ENCODE measurements at places on chromosomes 7 and 10.

GRCh38 chr10:1294748-1295147 lies 238.6 kb downstream of the WDR37 start:
- no peak for DNase-seq

GRCh38 chr10:131436458-131436857 lies 124.9 kb upstream of the TCERG1L start:
- DNase-seq: no peak

DNA sequence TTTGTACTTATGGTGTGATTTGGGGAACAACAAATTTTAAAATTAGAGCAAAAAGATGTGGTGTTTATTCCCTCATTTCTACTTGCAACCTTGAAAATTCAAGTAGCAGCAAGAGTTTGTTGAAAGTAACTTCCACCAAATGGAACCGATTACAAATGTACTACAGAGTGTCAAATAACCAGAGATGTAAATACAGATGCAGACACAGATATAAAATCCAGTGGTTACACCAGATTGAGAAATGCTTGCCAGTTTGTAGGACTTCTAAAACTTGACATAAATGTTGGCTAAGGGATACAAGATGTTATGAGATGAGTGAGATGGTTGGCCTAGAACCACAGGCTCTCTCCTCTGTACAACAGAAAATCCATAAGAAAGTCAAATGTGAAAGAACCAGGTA lies 162.1 kb downstream of the DIP2C start:
- no peak for DNase-seq

- DNase-seq: peak; percentile 73
Observed at GRCh38 chr10:6647811-6648526, 67.9 kb upstream of the PRKCQ start.

DNA sequence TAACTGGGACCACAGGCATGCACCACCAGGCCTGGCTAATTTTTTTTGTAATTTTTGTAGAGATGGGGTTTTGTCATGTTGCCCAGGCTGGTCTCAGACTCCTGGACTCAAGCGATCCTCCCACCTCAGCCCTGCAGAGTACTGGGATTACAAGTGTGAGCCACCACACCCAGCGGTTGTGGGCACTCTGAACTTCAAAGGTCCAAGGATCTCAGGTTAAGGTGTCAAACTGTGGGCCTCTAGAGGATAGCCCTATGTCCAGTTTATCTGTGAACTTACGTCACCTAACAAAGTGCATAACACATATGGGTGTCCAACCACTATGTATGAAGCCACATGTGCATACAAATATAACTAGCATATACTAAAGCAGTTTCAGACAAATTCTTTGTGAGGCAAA lies 3.2 kb upstream of the IL2RA start:
- DNase-seq: no peak

GRCh38 chr10:73650537-73651331 lies 5.1 kb downstream of the SYNPO2L start:
- DNase-seq: no peak

GRCh38 chr7:132066761-132067171 lies 509.5 kb downstream of the PLXNA4 start:
- DNase-seq: no peak

DNA sequence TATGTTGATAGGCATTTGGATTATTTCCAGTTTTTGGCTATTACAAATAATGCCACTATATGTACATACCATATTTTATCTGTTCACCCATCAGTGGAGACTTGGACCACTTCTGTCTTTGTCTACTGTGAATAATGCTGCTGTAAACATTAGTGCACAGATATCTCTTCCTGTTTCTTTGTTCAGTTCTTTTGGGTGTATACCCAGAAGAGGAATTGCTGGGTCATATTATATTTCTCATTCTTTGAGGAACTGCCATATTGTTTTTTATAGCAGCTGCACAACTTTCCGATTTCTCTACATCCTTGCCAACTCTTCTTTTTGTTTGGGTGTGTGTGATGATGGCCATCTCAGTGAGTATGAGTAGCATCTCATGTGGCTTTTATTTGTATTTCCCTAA lies 218.0 kb downstream of the LRMDA start:
- no peak for DNase-seq

- no peak for DNase-seq
Observed at GRCh38 chr7:12927635-12928434, 240.4 kb downstream of the ARL4A start.

GRCh38 chr10:72108830-72109635 lies 20.7 kb upstream of the SPOCK2 start:
- DNase-seq: no peak

GRCh38 chr7:81956520-81956919 lies 186.7 kb upstream of the HGF start:
- no peak for DNase-seq

- no peak for DNase-seq
Observed at GRCh38 chr7:102973096-102973802, 60.4 kb downstream of the LRRC17 start.

DNA sequence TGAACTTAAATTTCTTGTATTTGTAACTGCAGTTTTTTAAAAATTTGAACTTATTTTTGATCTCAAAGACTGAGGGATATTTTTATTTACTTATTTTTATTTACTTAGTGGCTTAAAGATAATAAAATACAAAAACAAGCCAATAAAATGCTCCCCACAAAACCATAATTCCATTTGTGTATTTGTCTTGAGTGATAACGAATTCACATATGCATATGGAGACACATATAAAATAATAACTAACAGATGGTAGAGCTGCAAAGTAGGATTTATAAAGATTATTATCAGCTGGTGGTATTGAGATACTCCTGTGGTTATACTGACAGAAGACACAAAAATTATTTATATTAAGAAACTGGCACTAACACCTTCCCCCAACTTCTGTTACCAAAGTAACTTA lies 90.2 kb upstream of the RPA3 start:
- DNase-seq: no peak

GRCh38 chr10:22023508-22023907 lies 20.0 kb upstream of the DNAJC1 start:
- no peak for DNase-seq

DNA sequence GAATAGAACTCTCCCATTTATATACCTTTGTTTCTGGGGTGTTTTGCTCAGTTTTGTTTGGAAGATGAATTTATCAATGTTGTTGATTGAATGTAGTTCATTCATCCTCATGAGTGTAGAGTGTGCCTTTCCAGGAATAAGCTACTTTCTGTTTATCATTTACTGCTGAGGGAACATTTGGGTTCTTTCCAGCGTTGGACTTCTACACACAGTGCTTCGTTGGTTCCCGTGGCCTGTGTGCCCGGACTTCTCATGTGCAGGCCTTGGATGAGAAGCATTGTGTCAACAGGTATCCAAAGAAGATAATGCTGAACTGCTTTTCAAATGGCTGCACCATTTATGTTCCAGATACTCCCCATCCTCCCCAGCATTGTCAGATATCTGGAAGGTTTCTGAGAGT lies 107.6 kb upstream of the TNS3 start:
- no peak for DNase-seq

- no peak for DNase-seq
Observed at GRCh38 chr10:4649886-4650508, 176.0 kb upstream of the AKR1E2 start.

DNA sequence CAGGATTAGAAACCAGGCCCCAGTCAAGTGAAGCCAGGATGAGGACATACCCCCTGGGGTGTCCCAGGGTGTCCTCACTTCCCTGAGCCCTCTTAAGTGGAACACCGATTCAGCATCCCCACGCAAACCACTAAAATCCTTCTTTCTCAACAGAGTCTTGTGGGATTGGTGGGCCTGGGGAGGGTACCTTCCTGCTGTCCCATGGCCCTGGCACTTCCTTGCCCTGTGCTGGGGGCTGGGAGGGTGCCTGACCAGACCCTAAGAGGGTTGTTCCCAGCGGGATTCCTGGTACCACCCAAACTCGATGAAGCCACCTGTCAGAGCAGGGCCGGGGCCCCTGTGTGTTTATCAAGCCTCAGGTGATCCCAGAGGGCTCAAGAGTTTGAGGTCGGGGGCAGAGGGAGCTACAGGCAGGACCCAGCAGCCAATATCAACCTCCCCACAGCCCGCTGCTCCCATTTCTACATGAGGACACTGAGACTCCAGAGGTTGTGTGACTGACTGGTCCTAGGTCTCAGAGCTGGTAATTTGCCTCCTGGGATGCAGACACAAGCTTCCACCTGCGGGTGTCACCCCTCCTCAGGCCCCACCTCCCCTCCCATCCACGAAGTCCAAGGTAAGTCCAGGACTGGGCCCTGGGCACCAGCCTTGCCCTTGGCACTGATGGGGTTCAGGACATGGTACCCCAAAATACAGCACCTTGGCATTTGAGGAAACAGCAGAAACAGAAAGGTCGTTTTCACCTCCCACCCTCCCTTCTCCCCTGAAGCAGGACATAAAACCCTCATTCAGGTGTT lies 31.4 kb downstream of the OAT start:
- DNase-seq: no peak

GRCh38 chr7:7793921-7794320 lies 75.5 kb upstream of the RPA3 start:
- no peak for DNase-seq

- no peak for DNase-seq
Observed at GRCh38 chr7:140841166-140841715, 83.5 kb downstream of the BRAF start.

DNA sequence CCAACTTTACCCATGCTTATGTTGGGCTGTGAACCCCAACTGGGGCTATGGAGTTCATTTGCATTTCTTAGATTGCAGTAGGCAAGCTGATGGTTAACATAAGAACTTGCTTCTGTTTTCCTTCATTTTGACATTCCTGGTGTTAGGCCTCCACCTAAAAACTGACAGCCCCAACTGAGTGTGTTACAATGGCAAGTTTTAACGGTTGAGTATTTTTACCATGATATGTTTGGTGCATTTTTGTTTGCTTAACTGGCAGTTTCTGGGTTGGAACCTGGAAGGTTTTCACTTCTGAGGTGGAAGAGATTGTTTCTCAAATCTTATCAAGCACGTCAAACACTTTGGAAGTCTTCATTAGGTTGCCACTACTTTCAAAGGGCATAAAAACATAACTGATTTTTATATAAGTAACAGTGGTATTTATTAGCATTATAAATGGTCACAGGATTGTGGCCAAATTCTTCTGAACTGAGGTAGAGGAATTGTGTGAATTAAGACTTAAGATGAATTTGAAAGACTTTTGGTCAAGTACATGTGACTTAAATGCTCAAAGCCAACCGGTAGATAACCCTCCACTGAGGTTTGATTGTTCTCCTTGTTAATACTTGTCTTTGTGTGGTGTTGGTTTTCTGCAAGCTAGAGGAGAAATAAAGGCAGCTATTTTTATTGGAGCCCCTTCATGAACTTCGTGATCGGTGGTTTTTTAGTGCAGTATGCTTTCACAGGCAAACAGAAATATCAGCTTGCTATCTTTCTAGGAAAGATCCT lies 2.8 kb downstream of the BMI1 start:
- no peak for DNase-seq

- no peak for DNase-seq
Observed at GRCh38 chr7:631964-632830, 94.3 kb upstream of the DNAAF5 start.

DNA sequence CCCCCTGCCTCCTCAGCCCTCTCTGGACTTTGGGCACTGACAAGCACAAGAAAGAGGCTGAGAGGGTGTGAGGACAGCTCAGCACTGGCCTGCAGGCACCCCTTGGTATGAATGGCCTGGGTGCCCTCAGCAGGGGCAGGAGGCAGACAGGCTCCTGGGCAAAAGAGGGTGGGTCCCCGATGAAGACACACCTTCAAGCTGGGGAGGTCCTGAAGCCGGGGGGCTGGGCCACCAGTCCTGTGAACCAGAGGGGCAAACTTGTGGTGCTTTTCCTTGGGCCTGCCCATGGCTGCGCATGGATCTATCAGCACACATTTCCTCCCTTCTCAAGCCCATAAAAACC lies 22.8 kb downstream of the FAM241B start:
- no peak for DNase-seq

DNA sequence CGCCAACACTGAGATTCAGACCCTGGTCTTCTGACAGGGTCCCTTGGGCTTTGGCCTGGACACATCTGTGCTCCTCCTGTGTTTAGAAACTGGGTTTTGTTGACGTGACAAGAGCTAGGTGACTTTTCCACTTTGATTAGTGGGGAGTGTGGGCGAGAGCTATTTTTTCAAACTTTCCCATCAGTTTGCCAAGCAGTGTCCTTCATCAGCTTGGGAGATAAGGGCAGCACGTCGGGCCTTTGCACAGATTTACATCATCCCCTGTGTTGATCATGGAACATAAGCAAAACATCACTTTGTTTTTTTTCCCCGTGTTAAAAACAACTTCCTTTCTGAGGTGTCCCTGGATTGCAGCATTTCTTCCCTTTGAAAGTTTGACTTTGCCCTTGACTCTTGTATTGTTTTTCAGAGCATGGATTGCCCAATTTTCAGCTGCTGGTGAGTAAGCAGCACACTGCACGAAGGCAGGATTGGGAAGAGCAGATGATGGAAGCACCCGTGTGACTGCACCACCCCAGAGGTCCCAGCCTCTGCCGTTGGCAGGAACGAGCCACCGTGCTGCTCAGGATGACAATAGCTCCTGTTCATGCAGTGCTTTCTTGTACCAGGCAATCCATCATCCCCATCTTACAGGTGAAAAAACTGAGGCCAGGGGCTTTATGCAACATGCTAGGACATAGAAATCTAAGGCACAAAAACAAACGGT lies 6.4 kb upstream of the IGFBP1 start:
- no peak for DNase-seq

DNA sequence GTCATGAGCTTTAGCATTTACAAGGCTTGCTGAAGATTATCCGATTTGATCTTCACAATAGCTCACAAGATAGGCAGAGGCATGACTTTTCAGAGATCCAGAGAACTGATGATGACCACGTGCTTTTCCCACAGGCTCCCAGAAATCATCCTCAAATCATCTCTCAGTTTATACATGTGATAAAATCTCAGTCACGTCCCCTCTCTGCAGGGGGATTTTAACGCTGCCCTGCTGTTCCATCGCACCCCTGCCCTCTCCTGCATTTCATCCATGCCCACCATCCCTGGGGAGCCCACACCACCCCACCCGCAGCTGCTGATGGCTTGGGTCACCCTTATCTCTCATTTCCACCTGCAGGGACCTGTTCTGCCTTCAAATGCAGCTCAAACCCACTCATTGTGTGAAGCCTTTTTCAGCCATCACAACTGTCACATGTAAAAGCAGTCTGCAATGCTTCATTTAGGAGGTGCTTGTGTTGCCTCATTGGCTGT lies 141.8 kb downstream of the DIP2C start:
- DNase-seq: no peak

DNA sequence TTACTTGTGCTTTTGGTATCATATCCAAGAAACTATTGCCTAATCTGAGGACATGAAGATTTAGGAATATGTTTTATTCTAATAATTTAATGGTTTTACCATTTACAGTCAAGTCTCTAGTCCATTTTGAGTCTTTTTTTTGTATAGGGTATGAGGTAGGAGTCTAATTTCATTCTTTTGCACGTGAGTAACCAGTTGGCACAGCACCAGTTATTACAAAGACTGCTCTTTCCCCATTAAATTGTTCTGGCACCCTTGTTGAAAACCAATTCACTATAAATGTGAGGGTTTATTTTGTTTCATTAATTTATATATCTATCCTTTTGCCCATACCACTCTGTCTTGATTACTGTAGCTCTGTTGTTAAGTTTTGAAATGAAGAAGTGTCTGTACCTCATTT lies 381.6 kb downstream of the SUGCT start:
- no peak for DNase-seq
